Renal pelvis (tissue), 12 donors: ENCODE measurements at places on chromosomes 16 and 17.

DNA sequence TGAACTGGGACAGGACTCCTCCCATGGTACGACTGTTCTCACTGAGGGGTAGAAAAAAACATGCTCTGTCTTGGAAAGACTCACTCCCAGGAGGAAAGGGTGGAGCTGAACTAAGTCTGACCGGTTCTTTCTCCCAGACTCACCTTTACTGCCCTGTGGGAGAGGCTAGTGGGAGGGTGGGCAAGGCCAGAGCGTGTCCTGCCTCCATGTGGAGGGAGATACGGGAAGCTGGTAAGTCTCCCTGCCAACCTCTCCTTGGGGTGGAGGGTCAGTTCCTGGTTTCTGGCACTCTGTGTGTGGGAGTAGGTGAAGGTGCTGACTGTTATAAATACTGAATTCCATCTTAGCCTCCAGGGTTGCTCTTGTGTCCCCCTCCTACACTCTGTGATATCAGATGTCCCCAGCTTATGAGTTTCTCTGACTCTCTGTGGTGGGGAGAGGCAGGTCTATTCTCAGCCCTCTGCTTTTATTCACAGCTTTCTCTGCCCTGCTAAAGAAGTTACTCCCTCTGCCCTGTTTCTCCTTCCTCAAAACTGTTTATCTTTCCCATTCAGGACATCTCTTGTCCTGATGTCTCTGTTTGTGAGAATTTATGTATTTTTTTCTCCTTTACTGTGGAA, 26.9 kb upstream of the FAM20A start:
- DNase-seq = peak; percentile 79

GRCh38 chr17:62821189-62822079, 13.3 kb upstream of the MARCHF10 start:
- no peak for DNase-seq

DNA sequence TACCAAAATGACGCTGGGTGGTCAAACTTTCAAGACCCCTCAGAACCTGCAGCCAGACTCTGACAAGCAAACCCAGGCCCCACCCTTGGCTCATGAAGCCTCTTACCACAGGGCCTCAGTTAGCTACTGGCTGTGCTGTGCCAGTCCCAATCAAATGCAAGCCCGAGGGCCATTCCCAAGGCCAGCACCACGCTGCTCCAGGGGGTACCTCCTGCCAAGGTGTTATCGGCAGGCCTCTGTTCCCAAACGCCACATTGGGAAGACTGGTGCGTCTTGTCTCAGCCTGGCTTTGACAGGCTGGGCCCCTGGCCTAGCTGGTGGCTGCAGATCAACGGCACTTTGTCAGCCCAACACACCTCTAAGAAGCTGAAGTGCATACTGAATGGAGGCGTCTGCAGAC, 35.8 kb upstream of the NOG start:
- no peak for DNase-seq

DNA sequence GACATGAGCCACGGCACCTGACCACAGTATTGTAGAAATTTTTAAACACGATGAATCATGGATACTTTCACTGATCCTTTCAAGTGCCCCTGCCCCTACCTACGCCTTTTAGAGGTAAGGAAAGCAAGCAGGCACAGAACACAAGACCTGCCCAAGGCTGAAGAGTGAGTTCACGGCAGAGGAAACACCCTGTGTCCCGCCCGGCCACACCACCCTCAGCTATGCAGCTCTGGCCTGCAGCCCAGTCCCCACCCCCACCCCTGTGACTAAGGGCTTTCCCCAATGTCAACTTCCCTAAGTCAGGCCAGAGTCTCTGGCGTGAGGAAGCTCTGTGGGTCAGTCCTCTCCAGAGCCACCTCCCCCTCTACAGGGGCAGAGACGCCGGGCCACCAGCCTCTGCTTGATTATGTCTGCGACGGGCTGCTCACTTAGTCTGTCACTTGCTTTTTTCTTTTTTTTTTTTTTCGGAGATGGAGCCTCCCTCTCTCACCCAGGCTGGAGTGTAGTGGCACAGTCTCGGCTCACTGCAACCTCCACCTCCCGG, 8.4 kb downstream of the SLC16A5 start:
- peak; percentile 37 for DNase-seq

- DNase-seq = no peak
Observed at GRCh38 chr16:2981899-2982250, 1.6 kb upstream of the PKMYT1 start.

- DNase-seq = no peak
Observed at GRCh38 chr17:36727052-36727451, 125.7 kb downstream of the MRM1 start.

GRCh38 chr17:39775031-39775430, 37.3 kb downstream of the GRB7 start:
- DNase-seq = no peak

DNA sequence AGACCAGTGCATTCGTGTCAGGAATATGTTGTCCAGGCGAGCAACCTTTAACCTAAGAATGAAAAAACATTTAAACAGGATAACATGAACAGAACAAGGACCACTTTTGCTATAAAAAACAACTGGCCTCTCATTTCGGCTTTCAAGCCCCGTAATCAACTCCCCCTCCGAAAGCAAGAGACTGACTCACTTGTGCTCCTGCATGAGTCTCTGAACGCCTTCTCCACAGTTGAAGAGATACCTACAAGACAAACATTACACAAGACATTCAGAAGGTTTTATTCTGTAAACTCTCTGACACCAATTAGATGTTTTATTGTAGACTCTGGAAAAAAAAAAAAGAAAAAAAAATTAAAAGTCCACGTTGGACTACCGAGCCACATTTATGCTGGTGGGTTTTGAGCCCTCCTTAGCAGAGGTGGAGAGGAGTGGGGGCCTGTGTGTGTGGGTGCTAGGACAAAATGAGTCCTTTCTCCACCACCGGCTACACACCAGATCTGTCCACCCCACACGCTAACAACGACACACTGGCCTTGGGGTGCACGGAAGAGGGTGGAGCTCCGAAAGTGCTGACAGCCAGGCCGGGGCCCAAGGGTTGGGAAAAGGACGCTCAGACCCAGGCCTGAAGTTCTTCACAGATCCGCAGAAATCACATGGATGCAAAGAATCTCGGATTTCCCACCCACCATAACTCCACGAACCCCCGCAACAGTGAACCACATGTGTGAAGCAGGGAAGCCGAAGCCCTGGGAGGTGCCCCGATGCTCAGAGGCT, 759 bp downstream of the ELAC2 start:
- DNase-seq = no peak

GRCh38 chr17:16513873-16514272, 21.9 kb upstream of the LRRC75A start:
- DNase-seq = no peak

DNA sequence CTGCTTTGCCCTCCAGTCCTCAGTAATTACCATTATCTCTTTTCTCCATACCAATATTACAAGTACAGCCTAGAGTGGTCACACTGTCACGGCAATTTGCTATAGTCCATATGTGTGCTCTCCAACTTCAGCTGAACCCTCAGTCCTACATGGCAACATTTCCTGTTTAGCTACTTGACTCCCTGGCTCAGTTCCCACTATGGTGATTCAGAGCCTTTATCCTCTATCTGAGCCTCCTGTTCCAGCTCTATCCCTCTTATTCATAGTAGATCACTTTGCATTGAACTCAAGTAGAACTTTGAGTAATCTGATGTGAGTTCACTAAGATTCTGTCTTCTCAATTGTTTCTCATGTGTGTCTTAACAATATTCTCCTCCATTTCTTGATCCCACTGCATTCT, 43.7 kb upstream of the GOSR1 start:
- DNase-seq = no peak

- DNase-seq = no peak
Observed at GRCh38 chr16:49806446-49806845, 49.5 kb downstream of the ZNF423 start.

DNA sequence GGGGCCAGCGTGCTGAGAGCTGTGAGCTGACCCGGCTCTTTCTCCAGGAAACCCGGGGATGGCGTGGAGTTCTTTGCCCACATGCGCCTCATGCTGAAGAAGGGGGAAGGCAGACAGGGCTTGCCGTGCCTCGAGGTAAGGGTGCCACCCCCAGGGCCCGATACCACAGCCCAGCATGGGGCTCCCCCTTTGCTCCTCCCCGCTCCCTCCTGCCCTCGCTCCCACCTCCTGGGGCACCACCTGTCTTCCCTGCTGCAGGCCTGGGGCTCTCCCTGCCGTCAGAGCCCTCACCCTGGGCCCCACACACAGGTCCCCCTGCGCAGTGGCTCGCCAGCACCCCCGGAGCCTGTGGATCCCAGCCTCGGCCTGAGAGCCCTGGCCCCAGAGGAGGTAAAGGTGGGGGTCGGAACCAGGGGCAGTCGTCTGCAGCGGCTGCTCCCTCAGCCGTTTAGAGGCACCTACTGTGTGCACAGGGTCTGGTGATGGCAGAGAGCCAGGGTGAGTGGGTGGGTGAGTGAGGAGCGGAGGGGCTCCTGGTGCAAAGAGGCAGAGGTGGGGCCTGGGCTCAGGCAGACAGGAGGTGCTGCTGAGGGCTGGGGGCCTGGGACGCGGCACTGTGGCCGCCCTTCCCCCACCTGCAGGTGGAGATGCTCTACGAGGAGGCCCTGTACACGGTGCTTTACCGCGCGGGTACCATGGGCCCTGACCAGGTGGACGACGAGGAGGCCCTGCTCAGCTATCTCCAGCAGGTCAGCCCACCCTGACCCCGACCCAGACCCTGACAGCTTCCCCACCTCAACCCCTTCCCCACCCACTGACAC, 5.6 kb downstream of the BAIAP3 start:
- no peak for DNase-seq

- DNase-seq = no peak
Observed at GRCh38 chr16:50274326-50275097, 8.2 kb downstream of the ADCY7 start.

GRCh38 chr17:40399185-40399584, 18.5 kb downstream of the TOP2A start:
- peak; percentile 48 for DNase-seq

GRCh38 chr16:10097271-10097670, 85.0 kb downstream of the GRIN2A start:
- no peak for DNase-seq

- DNase-seq = no peak
Observed at GRCh38 chr16:28010671-28011070, 52.8 kb downstream of the GSG1L start.

DNA sequence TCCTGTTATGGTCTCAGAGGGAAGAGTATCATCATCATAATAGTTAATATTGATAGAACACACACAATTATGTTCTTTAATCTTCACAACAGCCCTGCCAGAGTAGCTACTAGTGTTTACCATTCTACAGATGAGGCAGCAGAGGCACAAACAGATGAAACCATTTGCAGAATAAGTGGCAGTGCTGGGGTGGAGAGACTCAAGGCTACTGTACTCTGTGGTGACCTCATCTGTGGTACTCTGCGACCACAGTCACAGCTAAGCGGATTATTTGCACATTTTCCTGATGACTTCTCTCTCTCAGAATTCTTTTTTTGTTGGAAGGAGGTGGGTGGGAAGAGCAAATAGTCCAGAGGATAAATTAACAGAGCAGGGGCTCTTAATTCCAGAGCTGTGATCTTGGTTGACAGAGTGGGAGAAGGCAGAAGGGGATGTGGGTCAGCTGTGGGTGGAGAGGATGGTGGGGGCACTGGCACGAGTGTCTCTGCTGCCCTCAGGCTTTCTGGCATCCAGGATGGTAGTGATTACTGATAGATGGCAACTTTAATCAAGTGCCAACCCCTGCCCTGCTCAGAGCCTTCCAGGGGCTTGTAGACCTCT, 41.8 kb downstream of the MRM1 start:
- no peak for DNase-seq

DNA sequence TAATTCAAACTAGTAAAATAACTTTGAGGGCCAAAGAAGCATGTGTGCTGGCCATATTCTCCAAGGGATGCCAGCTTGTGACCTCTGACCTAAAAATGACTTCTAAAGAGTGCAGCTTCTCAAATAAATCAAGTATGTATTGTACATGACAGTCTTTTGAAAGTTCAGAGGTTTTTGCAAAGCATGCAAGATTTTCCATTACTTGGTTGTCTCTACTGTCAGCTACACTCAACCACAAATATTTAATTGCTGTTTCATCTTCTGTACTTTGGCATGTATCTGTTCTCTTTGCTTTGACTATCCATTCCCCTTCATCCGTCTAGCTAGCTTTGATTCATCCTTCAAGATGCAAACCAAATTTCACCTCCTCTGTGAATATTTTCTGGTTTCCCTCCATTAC, 121.9 kb upstream of the HS3ST2 start:
- DNase-seq = no peak

GRCh38 chr16:88927010-88927409, 50.0 kb downstream of the CBFA2T3 start:
- DNase-seq = no peak

GRCh38 chr16:25095636-25096035, 15.9 kb upstream of the LCMT1 start:
- no peak for DNase-seq

- no peak for DNase-seq
Observed at GRCh38 chr17:40452921-40453378, 9.7 kb downstream of the IGFBP4 start.

- no peak for DNase-seq
Observed at GRCh38 chr17:41891135-41892020, 26.2 kb upstream of the KLHL11 start.

DNA sequence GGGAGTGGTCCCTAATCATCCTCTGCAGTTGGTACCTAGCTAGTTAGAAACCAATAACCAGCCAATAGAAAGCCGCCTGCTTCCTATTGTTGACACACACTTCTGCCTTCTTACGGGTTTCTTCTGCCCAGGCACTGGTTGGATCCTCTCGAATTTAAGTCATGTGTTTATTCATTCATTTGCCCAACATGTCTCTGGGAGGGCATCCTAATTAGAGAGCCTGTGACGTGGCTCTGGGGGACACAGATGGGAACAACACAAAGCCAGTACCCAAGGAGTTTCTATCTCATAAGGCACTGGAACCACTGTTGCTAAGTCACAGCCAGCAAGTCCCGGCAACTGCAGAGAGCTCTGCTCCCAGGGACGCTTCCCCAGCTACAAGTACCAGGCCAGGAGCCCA, 300.7 kb upstream of the TNRC6C start:
- no peak for DNase-seq

- no peak for DNase-seq
Observed at GRCh38 chr17:48609759-48610281, 997 bp downstream of the HOXB7 start.

DNA sequence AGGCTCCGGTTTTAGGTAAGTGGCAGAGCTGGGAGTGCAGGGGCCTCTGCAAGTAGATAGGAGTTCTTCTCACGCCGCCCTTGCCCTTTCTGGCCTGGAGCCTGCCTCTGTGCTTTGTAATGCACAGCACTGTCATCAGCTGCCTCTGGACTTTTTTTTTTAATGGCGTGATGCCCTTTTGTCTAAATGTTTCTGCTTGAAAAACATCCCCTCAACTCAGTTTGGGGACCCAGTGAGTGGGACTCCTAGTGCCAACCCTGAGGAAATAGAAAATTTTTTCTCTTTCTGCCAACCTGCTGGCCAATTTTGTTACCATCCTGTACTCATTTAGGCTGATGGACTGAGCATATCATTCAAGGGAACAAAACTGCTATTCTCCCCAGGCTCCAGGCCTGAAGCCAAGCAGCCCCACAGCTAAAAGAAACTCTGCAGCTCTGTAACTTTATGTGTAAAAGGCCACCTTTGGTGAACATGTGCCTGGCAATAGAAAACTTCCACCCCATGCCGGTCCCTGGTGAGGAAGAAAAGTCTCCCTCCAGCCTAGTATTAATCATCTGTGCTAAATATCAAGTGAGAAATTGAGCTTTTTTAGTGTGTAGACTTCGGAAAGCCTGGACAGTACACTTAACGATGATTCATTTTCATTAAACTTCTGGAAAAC, 22.5 kb downstream of the SLC6A2 start:
- DNase-seq = no peak
